ENCODE measurements at places on chromosomes 3 and 15. TPM values are rescaled to one million over a fixed set of nuclear protein-coding genes. Genes with fewer than 3 reads are reported as not detected.

The LEKR1 gene
- total RNA-seq = not detected

The TMEM212 gene
- total RNA-seq = not detected

The CHRNA7 gene
- 10.0 TPM for total RNA-seq

The TRIM59 gene
- 3.2 TPM for total RNA-seq

The TARS3 gene
- 10.8 TPM for total RNA-seq

The GHSR gene
- total RNA-seq = not detected

The SERPINI2 gene
- total RNA-seq = not detected

The CYP1A2 gene
- not detected for total RNA-seq

The SLC15A2 gene
- 1.2 TPM for total RNA-seq

The CCDC71 gene
- 25.3 TPM for total RNA-seq

The NRROS gene
- 6.2 TPM for total RNA-seq
